ENCODE measurements at places on chromosomes 1 and 21. TPM values are rescaled to one million over a fixed set of nuclear protein-coding genes. Genes with fewer than 3 reads are reported as not detected.

F13B gene
- not detected for total RNA-seq

DNA sequence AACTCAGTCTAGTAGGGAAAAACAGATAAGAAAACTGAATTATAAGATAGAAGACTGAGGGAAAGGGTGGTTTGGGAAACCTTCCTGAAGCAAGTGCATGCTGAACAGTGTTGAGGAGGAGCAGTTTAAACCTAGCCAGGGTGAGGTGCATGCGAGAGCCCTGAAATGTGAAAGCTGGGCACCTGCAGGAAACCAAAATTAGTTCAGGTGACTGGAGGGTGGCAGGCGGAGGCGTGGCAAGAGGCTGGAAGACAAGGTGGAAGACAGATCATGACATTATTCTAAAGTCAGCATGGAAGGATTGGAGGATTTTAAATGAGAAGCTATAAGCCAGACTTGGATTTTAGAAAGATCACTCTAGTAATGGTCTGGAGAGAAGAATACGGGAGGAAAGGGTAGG lies 75.1 kb downstream of the CACNA1E start:
- no peaks in the 10 kb centered on the region for H3K36me3 ChIP-seq
- H3K4me3 ChIP-seq: no peak overlapping the region
- H3K27me3 ChIP-seq: peaks cover 14% of the 10 kb centered on the region
- no peak overlapping the region for H3K27ac ChIP-seq

DNA sequence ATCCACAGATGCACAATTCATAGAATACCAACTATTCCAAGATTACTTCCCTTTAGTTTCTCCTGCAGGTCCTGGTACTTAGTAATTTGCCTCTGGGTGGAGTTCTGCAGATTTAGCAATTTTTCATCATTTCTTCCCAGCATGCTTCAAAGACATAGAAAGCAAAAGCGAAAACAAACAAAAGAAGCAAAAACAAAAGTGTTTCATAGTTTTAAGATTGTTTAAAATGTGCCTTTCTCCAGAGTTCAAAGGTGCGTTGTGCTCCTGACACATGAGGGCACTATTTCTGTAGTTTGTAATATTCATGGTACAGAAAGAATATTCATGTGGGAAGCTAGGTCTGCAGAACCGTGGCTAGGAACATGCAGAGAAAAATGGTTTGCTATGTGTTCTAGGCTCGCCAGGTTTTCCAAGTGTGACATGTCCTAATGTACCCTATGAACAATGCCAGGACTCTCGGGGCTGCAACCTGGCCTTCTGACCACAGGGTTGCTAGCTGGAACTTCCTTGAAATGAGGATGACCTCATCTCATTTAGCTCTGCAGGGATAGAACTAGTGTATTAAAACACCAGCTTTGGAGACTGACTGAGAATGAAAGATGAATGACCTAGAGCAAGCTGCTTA lies 30.0 kb upstream of the RCSD1 start:
- DNase-seq: no peak
- no peaks in the 10 kb centered on the region for H3K36me3 ChIP-seq
- no peak overlapping the region for H3K4me3 ChIP-seq
- H3K27ac ChIP-seq: no peak overlapping the region
- H3K4me1 ChIP-seq: peaks cover 18% of the 10 kb centered on the region

DNA sequence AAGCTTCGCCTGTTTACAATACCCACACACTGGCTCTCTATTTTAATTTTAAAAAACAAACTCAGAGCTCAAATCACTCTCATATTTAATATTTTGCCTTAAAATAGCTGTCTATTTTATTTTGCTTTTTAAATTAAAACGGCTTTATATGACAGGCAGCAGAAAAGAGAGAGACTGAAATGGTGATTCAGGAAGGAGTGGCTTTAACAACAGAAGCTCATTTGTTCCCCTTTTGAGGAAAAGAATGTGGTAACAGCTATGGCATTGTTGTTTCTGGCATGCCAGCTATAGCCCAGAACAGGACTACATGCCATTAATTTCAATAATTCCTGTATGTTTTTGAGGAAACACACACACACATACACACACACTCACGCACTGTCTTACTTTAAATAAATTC lies 234.2 kb upstream of the PTBP2 start:
- H3K4me3 ChIP-seq: no peak overlapping the region
- no peaks in the 10 kb centered on the region for H3K27me3 ChIP-seq
- peak overlapping the region; percentile 18 for H3K27ac ChIP-seq
- no peak for DNase-seq
- no peaks in the 10 kb centered on the region for H3K36me3 ChIP-seq

CTSK gene
- total RNA-seq: 64.8 TPM

DNA sequence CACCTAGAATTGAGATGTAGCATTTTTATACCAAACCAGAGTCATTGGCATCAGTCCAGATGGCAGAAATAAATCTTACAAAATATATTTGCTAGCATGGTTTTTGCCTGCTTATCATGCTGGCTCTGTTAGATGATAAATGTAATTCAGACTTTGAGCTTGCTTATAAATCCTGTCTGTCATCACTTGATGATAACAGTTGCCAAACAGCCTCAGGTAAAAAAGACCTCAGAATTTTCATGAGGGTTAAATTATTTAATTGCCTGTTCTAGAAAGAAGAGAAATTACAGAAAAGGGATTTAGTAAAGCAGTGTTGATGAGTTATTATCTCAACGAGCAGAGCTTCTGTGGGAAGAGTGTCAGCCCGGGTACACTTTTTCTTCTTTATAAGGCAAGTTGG lies 83.3 kb downstream of the FNBP1L start:
- H3K36me3 ChIP-seq: peaks cover 13% of the 10 kb centered on the region
- H3K4me1 ChIP-seq: no peaks in the 10 kb centered on the region
- no peak for DNase-seq
- no peaks in the 10 kb centered on the region for H3K27me3 ChIP-seq
- no peak overlapping the region for H3K4me3 ChIP-seq

DNA sequence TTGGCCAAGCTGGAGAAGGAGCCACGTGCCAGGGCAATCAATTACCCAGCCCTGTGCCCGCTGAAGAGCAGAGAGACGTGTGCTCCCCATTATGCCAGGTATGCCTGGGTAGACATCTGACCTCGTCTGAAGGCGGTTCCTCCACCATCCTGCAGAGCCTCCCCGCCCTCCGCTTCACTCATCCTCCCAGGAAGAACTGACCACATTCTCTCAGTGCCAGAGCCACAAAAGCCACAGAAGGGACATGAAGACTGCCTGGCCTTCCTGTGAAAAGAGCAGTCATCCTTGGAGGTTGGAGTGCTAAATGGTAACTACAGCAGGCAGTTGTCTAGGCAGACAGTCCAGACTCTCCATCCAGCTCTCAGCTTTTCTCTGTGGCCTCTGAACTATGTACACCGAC lies 12.0 kb downstream of the SYT2 start:
- H3K36me3 ChIP-seq: no peaks in the 10 kb centered on the region
- H3K4me1 ChIP-seq: no peaks in the 10 kb centered on the region
- H3K4me3 ChIP-seq: no peak overlapping the region
- no peak overlapping the region for H3K27ac ChIP-seq
- peaks cover 79% of the 10 kb centered on the region for H3K27me3 ChIP-seq

GRCh38 chr1:113452921-113453770 lies 62.8 kb downstream of the MAGI3 start:
- no peaks in the 10 kb centered on the region for H3K36me3 ChIP-seq
- DNase-seq: no peak
- H3K27ac ChIP-seq: no peak overlapping the region
- no peaks in the 10 kb centered on the region for H3K27me3 ChIP-seq

TMEM269 gene
- 0.17 TPM for total RNA-seq

DNA sequence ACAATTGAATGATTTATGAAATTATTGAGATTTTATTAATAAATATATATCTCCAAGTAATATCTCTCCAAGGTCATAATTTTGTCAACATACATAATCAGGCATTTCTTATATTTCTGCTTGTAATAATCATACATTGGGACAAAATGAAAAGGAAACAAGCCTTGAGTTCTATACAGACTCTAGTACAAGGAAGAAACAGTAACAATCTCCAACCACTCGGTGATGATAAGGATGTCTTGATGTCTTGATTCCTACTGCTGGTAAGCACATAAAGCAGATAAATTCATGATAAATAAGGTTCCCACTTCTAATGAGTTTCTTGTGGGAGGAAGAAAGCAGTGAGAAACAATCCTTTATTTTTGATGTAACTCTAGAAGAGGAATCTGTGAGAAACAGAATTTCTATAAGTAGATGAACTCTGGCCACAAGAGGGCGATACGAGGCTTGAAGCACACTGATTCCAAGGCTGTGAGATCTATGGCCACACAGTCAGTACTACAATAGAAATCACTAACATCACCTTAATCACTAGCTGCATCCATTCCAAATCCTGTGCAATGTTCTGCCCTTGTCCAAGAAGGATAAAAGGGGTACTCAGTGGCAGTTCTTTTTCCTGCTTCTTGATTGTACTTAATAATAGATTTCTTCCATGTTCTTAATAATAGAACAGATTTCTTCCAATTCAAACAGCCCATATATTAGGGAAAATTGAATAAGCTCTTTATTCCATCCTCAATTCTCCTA lies 41.4 kb upstream of the LRRC8B start:
- H3K27ac ChIP-seq: no peak overlapping the region
- H3K4me3 ChIP-seq: no peak overlapping the region
- no peaks in the 10 kb centered on the region for H3K27me3 ChIP-seq
- H3K4me1 ChIP-seq: no peaks in the 10 kb centered on the region
- no peaks in the 10 kb centered on the region for H3K36me3 ChIP-seq
- peak; percentile 74 for DNase-seq

LRRC53 gene
- total RNA-seq: not detected

DNA sequence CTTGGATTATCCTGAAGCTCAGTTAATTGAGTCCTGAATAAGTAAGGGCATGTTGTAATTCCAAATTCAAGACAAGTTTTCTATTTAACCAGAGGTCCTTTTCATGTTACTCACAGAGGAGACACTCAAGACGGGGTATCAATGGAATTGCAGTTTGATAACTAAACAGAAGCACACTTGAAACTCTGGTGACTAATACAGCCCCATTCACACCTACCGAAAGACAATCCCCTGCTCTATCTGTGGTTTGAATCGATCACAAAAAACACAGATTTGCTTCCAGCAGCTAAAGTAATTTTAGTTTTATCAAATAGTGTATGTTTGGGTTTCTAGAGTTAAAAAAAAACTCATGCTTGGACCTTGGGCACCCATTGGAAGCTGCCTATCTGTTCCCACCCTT lies 60.4 kb downstream of the TEX35 start:
- H3K4me1 ChIP-seq: no peaks in the 10 kb centered on the region
- no peaks in the 10 kb centered on the region for H3K36me3 ChIP-seq
- H3K4me3 ChIP-seq: no peak overlapping the region
- no peak overlapping the region for H3K27ac ChIP-seq

FLG2 gene
- total RNA-seq: 1,456 TPM

DNA sequence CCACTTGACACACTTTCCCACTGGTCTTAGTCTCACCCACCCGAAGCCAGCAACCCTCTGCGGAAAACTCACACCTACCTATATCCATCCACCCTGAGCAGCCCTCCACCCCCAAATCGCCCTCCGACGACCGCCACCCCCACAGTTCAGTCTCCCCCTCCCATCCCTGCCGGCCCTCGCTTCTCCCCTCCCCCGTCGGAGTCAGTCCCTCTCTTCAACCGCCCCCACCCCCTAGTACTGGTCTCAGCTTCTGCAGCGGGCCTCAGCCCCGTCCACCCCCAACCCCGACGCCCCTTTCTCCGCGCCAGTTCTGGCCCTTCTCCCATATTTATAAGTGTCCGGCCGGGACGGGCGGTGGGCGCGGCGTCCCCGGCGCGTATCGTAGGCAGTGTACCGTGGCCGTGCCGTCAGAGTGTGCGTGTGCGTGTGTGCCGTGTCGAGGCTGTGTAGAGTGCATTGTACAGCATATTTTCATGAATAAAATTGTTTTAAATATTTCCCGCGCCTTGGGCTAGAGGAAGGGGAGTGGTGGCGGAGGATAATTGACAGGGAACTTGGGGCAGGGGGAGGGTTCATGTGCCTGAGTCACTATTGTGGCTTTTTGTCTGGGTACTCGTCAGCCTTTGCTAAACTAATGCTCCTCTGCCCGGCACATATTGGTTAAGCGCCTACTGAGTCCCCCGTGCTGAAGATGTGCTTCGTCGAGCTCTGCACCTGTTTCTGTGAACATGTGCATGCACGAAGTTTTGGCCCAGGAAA lies 22.0 kb downstream of the FOXO6 start:
- H3K4me1 ChIP-seq: peaks cover 67% of the 10 kb centered on the region
- H3K4me3 ChIP-seq: peak overlapping the region; percentile 61
- peak overlapping the region; percentile 81 for H3K27ac ChIP-seq

DNA sequence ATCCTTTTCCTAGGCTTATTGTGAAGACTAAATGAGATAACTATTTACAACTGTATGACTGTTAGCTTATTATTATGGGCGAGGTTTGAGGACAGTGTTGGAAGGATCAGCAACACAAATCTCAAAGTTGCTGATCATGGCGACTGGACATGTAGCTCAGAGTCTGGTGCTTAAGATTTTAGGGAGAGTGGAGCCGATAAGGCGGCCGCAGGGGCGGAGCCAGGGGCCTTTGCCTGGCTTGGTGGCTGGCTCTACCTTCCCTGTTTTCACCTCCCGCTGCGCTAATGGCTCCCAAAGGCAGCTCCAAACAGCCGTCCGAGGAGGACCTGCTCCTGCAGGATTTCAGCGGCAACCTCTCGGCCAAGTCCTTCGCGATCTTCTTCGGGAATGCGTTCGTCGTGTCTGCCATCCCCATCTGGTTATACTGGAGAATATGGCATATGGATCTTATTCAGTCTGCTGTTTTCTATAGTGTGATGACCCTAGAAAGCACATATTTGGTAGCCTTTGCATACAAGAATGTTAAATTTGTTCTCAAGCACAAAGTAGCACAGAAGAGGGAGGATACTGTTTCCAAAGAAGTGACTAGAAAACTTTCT lies 45.5 kb downstream of the GIPC2 start:
- no peak overlapping the region for H3K4me3 ChIP-seq
- no peaks in the 10 kb centered on the region for H3K4me1 ChIP-seq
- no peak for DNase-seq
- no peaks in the 10 kb centered on the region for H3K27me3 ChIP-seq
- no peak overlapping the region for H3K27ac ChIP-seq
- no peaks in the 10 kb centered on the region for H3K36me3 ChIP-seq

DNA sequence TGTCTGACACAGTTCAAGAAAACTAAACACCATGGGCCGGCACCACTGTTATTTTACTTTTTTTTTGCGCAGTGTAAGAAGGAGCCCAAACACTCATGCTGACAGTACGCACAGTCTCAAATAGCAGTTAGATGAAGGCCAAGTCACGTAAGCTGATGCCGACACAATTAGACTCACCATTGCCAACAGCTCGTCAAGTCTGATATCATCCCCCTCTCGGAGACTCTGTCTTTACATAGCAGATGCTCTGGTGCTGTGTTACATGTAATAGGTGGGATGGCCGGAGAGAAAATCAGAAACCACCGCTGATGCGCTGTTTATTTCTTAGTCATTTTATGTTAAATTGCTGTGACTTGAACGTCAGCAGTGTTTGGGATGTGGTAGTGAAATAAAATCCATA lies 49.3 kb downstream of the TGFB2 start:
- peaks cover 16% of the 10 kb centered on the region for H3K4me1 ChIP-seq
- no peak for DNase-seq
- H3K36me3 ChIP-seq: no peaks in the 10 kb centered on the region
- H3K27ac ChIP-seq: no peak overlapping the region
- no peaks in the 10 kb centered on the region for H3K27me3 ChIP-seq

Measured in suprapubic skin (tissue), 4 donors.